T47D (cell line): ENCODE measurements at places on chromosomes 12 and 14.

- DNase-seq, result no peak
Measured at GRCh38 chr12:56990648-56991318, 15.6 kb downstream of the ZBTB39 start.

DNA sequence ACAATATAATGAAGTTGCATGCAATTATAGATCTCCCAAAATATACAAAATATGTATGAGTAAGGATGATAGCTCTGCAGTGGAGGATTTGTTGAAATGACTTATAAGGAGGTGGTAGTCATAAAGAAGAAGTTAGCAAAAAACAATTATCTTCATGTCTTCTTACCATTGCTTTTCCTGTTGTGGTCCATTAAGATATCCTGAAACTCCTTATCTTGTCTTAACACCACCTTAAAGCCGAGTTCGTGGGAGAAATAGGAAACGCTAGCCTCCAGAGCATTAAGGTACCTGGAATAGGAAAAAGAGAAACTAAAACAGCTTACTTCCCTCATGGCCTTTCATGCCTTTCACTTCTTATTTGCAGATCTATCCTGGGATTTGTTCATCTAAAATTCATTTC is 15.2 kb downstream of the GUCY2C start:
- DNase-seq, result no peak

GRCh38 chr12:12153596-12153995 is 82.9 kb downstream of the BCL2L14 start:
- no peak for DNase-seq

DNA sequence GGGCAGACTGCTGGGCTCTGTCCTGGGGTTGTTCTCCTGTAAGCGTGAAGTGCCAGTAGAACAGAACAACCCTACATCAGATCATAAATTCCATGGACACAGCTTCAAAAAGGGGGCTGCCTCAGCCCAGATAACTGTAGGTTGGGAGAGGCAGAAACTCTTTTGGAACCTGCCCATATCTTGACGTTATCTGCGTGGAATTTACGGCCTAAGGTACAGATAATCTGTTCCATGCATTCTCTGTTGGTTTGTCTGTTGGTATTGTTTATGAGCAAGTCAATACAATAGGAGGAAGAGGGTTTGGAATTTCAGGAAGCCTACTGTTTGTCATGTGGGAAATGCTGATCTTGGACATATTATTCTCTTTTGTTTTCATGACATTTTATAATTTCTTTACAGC is 36.7 kb downstream of the SLC25A47 start:
- no peak for DNase-seq

- DNase-seq, result peak; percentile 90
Measured at GRCh38 chr12:49580572-49581535, 12.9 kb upstream of the MCRS1 start.

GRCh38 chr14:72075649-72076334 is 143.6 kb downstream of the RGS6 start:
- DNase-seq, result no peak

- DNase-seq, result no peak
Measured at GRCh38 chr14:36515105-36515593, 4.9 kb downstream of the NKX2-1 start.

DNA sequence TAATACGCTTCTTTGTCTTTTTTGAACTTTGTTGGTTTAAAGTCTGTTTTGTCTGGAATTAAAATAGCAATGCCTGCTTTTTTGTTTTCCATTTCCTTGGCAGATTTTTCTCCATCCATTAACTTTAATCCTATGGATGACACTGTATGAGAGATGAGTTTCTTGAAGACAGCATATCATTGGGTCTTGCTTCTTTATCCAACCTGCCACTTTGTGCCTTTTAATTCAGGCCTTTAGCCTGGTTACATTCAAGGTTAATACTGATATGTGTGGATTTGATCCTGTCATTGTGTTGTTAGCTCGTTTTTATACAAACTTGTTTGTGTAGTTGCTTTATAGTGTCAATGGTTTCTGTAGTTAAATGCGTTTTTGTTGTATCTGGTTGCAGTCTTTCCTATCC is 168.0 kb downstream of the NTS start:
- no peak for DNase-seq

GRCh38 chr12:52335598-52336262 is 14.5 kb upstream of the KRT83 start:
- no peak for DNase-seq

GRCh38 chr14:95326987-95327386 is 7.3 kb upstream of the CLMN start:
- DNase-seq, result no peak

- no peak for DNase-seq
Measured at GRCh38 chr14:89661392-89661791, 244.4 kb upstream of the FOXN3 start.

DNA sequence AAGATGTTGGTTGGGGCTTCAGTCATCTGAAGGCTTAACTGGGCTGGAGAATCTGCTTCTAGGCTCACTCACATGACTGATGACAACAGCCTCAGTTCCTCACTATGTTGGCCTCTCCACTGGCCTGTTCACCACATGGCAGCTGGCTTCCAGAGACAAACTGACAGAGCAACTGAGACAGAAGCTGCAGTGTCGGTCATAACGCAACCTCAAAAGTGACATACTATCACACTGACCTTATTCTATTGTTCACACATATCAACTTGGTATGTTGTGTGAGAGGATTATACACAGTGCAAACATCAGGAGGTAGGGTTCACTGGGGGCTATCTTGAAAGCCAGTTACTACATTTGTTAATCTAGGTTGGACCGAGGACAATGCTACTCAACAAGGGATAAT is 92.9 kb downstream of the PAWR start:
- DNase-seq, result no peak

- peak; percentile 55 for DNase-seq
Measured at GRCh38 chr14:36070031-36070719, 106.3 kb downstream of the PTCSC3 start.

GRCh38 chr12:118319627-118320026 is 53.1 kb downstream of the TAOK3 start:
- DNase-seq, result no peak

DNA sequence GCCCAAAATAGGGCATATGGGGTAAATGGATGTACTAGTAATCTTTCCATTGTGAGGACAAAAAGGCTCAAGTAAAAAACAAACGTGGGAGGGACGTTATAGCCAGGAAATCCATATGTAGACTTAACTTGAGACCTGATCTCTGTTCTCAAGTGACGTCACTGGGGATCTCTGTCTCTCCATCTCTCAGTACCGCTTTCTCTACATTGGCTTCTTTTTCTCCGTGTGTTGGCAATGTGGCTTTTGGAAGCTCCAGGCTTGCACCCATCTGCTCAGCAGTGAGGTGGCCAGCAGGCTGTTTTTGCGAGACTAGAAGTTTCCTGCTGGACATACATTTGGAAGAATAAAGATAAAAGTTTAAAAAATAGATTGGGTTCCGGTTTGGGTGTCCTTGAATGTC is 66.0 kb upstream of the NRXN3 start:
- no peak for DNase-seq

GRCh38 chr12:14774906-14775635 is 28.2 kb downstream of the WBP11 start:
- no peak for DNase-seq

- no peak for DNase-seq
Measured at GRCh38 chr12:56931474-56931978, 2.7 kb downstream of the SDR9C7 start.

GRCh38 chr12:9792961-9793617 is 32.4 kb upstream of the CD69 start:
- DNase-seq, result no peak

GRCh38 chr12:46407361-46407760 is 34.8 kb upstream of the SLC38A2 start:
- no peak for DNase-seq

DNA sequence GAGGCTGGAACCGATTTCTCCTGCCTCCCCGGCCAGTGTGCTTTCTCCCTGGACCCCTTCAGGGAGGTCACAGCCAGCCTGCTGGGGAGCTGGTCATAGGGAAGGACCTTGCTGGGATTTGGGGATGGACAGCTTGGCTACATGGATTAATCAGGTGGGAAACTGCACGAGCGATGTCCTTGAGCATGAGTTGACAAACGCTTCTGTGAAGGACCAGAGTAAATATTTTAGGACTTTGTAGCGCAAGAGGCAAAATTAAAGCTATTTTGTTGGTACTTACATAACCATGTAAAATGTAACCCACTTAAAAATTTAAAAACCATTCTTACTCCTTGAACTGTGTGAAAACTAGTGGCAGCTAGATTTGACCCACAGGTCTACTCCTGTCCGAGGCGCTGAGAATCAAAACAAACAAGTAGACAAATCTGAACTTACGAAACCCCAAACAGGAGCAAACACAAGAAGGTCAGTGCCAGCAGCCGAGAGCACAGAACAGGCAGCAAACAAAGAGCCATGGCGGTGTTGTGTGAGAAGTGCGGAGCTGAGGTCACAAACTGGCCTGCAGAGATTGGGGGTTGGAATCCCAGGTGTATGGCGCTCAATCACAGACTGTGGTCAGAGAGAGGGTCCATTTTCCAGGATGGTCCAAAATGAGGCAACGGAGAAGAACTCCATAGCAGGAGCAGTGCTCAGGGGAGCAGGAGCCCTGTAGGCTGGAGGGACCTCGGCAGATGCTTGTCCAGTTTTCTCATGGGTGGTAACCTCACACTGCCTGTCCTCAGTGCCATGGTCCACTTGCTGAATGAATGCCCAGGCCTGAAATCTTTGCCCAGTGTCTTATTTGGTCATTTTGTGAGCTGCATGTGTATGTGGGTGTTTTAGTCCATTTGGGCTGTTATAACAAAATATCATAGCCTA is 79.2 kb upstream of the CLMN start:
- no peak for DNase-seq
